Iris pigment epithelial cell (primary cell): ENCODE measurements at places on chromosomes 3 and 15.

DNA sequence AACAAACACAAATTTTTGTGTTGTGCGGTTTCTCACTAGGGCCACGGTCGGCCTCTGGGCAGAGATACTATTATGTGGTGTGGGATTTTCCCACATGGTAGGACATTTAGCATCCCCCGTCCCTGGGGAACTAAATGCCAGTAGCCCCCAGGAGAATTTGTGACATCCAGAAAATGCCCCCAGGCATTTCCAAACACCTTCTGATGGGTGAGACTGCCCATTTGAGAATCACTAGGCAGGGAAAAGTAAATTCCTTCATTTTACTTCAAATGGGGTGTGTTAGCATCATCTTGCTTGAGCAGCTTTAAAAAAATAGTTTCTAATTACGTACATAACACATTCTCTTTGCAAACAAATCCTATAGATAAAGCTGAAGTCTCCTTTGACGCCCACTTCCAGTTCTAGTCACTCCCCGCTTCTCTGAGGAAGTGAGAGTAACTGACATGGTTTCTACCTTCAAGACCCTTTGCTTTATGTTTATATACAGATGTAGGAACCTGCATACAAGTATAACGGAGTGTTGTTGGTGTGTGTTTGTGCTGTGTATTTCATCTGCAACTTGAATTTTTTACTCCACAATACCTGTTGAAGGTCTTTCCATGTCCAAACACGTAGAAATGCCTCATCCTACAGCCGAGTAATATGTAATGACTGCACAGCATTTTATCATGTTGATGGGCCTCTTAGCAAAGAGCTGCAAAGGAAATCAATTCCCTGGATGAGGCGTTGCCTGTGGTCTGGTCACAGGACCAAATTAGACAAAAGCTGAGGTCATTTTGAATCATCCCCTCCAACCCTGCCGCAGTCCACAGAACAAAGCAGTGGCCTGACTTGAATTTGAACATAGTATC is 31.4 kb upstream of the ZBTB38 start:
- DNase-seq = peak; percentile 79

DNA sequence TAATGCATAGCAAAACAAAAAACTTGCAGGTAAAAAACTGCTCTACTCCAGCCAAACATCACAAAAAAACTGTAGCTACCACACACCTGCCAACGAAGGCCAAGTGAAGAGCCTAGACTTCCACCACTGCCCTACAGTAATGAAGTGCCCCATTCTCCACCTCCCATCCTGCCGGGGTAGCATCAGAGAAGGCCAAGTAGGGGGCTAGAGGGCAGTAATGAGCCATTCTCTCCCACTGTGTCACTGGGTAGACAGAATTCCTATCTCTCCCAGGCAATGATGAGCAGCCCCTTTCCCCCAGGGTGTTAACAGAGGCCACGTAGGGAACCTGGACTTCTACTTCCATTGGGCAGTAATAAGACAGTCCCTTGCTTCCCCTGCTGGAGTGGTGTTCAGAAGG is 9.5 kb downstream of the SEC22C start:
- peak; percentile 47 for DNase-seq

- DNase-seq = no peak
Measured at GRCh38 chr3:102038477-102039142, 189.3 kb downstream of the NFKBIZ start.

- DNase-seq = peak; percentile 21
Measured at GRCh38 chr3:72665701-72666446, 182.4 kb downstream of the SHQ1 start.

GRCh38 chr3:55545995-55546394 is 58.9 kb upstream of the WNT5A start:
- no peak for DNase-seq

DNA sequence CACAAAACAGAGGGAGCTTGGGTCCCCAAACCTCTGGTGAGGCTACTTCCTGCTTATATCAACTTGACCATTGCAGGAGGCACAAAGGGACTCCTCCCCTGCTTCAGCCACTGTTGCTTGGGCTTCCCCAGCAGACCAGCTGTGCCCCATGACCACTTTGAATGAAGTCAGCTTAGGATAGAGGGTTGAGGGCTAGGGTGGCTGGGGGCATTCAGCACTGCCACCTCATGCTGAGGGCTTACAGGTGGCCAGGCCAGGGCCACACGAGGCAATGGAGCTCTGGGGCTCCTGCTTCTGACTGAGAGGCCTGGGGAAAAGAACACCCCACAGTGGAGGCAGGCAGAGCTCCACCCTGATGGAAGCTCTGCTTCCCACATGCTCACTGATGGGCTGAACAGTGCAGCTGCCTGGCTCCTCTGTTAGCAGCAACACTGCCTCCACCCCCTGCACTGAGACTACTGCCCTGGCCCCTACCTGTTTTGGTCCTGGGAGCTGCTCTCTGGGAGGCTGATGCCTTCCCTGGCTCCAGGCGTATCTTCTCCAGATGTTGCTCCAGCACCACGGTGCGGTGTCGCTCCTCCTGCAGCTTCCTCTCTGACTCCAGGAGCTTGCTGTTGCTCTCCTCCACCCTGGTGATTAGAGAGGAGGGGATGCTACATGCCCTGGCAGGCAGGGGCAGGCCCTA is 10.2 kb upstream of the HHATL start:
- no peak for DNase-seq

GRCh38 chr3:101377796-101378195 is 57.4 kb upstream of the IMPG2 start:
- DNase-seq = peak; percentile 62

- peak; percentile 66 for DNase-seq
Measured at GRCh38 chr15:52559575-52559974, 9.3 kb downstream of the ARPP19 start.

DNA sequence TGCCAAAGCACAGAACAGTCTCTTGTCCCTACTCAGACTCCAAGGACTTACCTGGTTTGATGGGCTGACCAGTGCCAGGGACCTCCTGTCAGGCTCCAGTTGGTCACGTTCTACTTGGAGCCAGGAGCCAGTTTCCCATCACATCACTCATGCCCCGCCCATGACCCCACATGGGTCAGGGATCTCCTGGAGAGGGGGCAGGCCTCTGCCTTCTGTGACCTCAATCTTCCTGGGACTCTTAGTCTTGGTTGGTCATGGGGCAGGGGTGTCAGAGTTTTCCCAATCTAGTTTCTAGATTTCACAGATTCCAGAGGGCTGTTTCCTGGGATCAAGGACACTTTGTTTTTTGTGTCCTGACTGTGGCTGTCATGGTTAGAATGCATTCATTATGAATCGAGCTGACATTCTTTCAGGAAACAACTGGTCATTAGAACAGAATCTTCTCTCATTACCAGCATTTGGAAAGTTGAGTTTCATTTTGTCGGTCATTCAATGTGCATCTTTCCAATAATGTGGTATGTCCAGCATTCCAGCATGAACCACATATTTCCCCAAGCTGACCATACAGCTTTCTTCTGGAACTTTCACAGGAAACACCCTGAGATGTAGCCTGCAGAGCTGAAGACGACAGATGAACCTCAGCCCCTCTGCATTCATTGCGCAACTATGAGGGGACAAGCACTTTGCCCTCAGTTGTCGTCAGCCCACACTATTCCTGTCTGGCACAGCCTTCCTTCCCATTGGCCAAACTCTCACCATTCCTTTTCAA is 19.8 kb downstream of the CYP19A1 start:
- DNase-seq = peak; percentile 50

GRCh38 chr3:170469151-170470062 is 50.7 kb downstream of the CLDN11 start:
- peak; percentile 40 for DNase-seq

DNA sequence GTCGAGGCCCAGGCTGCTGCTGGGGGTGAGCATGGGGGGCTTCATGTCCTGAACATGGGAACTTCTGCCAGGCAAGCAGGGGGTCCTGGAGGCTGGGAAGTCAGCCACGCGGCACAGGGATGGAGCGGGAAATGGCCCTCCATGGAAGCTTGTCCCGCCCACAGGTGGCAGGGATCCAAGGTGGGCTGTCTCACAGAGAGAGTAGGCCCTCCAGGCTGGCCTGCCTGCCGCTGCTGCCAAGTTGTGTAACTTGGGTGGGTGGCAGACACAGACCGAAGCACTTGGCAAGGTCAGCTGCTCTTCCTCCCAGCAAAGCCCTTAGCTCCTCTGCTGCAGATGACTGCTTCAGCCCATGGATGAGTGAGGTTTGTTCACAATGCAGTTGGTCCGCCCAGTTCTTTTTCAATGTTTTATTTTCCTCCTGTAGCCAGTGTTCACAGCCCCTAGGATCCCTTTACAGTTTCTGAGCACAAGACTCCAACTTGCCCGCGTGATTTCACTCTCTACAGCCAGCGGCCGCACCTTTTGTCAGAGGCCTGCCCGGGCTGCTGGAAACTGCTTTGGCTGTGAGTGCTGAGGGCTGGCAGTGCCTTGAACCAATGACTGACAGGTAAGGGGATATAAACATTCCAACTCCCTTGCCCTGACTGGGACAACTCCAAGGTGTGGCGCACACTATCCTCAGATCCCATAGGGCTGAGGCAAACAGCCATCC is 26.7 kb downstream of the HCN4 start:
- no peak for DNase-seq

DNA sequence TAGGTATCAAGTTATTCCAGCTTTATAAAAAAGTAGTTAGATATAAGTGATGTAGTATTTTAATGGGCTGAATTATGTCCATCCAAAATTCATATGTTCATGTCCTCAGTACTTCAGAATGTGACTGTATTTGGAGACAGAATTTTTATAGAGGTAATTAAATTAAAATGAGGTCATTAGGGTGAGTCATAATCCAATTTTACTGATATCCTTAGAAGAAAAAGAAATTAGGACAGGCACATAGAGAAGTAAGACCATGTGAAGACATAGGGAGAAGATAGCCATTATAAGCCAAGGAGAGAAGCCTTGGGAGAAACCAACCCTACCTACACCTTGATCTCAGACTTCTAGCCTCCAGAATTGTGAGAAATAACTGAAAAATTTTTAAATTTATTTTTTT is 30.3 kb downstream of the RAP2B start:
- no peak for DNase-seq

GRCh38 chr3:97259263-97259662 is 444.9 kb downstream of the EPHA6 start:
- DNase-seq = no peak

DNA sequence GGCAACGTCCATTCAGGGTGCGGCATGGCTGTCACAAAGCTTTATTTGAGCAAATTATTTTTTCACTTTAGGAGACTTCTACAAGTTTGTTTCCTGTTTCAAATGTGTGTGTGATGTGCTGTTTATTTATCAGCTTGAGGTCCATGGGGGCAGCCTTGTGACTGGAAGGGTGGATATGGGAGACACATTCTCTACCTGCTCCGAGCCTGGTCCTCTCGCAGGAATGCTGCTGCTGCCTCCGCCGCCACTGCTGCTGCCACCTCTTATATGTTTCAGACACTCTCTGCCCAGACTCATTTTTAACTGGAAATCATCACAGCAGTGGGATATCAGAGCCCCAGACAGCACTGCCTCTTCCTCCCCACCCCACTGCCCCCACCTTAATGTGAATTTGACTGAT is 83.5 kb upstream of the PXYLP1 start:
- no peak for DNase-seq

DNA sequence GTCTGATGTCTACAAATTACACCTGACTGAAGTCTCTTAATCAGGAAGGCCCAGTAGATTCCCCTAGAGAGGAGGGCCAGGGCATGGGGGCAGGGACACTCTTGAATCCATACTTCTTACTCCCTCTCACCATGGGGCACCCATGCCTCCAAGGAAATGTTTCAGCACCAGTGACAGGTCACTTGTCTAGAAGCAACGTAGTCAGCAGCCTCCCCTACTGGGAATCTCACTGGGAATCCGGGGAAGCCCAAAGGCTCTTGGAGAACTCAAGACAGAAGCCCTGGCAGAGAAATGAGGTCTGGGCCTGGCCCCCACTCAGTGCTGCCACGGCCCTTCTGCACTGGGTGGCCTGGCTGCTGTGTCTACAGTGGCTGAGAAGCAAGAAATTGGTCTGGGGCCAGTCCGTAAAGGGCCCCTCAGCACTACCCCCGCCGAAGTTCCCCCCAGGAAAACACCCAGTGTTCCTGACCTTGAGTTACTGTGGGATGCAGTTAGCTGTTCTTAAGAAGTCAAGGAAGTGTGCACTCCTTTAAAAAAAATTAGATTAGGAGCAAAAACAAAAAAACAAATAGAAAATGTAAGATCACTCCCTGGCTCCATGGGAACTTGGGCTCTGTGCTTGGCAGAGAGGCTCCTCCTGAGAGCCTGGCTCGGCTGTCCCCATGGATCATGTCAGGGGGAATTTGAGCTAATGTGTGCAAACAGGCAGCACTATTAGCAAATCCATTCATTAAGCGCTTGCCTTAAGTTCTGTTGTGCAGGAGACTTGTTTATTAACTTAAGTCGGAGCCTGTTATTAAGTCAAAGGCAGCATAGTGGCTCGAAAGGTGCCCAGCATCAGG is 5.4 kb upstream of the LINGO1 start:
- DNase-seq = no peak

DNA sequence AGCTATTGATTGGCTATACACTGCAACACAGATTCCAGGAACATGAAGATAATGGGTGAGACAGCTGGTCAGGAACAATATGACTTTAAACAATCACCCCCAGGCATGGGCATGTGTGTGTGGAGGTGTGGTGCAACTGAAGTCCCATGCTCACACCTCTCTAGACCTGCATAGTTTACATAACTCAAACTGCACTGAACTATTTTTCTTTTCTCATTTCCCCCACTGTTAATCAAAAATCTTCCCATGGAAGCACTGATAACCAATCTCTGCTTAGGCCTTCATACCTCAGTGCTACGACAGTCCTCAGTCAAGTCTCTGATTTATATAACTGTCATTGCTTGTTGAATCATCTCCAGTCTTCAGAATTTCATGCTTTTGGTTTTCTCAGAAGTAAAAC is 600.2 kb downstream of the NTRK3 start:
- DNase-seq = no peak

DNA sequence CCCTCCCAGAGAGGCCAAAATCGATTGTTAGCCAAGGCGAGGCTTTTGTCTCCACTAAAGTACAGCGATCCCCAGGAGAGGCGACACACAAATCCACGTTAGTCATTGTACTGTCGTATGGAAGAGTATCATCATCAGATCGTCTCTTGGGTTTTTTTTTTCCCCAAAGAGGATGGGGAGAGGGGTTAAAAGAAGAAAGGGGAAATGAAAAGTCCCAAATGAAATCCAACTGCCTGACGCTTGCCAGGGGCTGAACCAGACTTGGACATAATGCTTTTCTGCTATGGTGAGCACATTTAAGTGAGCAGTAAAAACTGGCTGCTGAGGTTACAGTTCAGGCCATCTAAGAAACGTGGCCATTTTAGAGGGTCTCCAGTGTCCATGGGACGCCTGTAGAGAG is 37.9 kb upstream of the CTSH start:
- no peak for DNase-seq

GRCh38 chr15:93270937-93271467 is 182.0 kb upstream of the RGMA start:
- DNase-seq = no peak

DNA sequence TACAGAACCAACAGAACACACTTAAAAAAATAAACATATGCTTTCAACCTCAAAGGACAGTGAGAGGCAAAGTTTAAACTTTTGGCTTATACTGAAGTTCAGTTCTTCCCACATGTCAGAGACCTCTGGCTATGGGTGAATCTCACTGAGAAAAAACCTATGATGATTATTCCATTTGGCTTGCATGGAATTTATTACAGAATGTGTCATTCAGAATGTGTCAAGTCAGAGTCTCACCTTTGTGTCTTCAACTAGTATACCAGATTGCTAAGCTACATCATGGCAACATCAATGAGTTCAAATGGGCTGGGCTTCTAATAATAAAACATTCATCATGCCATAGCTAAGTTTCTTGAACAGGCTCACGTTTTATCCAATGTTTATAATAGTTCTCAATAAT is 987.0 kb downstream of the NTRK3 start:
- peak; percentile 1 for DNase-seq
